ENCODE measurements at places on chromosomes 6 and 20. TPM values are rescaled to one million over a fixed set of nuclear protein-coding genes. Genes with fewer than 3 reads are reported as not detected.

Gene CCDC170
- 0.08 TPM for polyA plus RNA-seq

Gene ZSCAN23
- 0.42 TPM for polyA plus RNA-seq

Gene RRBP1
- 269 TPM for polyA plus RNA-seq

Gene EIF6
- polyA plus RNA-seq: 79.4 TPM

Gene CTCFL
- polyA plus RNA-seq: not detected

Gene SLC16A10
- 5.5 TPM for polyA plus RNA-seq

Gene COX4I2
- 3.7 TPM for polyA plus RNA-seq

Gene CCDC167
- 12.4 TPM for polyA plus RNA-seq

Gene SMLR1
- polyA plus RNA-seq: not detected

Gene CST2
- 7.5 TPM for polyA plus RNA-seq

Gene CCHCR1
- 22.3 TPM for polyA plus RNA-seq

Gene SLC17A9
- 6.2 TPM for polyA plus RNA-seq

Gene TRIM40
- not detected for polyA plus RNA-seq

Measured in pancreas (tissue), 10 donors.